Activated effector memory CD4-positive, alpha-beta T cell treated with Interleukin-2 at 50 U/mL for 16 hours (primary cell): ENCODE measurements at places on chromosomes 7 and 10.

DNA sequence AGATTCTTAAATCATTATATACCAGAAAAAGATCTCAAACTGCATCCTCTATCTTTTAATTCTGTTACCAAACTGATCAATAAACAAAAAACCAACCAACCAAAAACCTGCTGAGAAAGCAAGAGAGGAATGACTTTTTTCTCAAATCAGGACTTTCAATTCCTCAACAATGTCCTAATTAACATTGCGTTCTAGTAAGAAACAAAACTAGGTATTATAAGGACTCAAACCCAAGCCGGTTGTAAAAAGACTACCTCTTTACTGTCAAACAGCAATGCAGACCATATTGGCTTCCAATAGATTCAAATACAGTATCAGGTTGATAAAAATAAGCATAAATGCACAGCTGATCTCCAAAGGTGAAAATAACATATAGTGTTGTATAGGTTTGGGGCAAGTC is 57.3 kb downstream of the ETV1 start:
- DNase-seq: no peak

- no peak for DNase-seq
Observed at GRCh38 chr7:131254211-131254610, 73.5 kb upstream of the MKLN1 start.

GRCh38 chr10:61890881-61891409 is 10.6 kb upstream of the ARID5B start:
- no peak for DNase-seq

- no peak for DNase-seq
Observed at GRCh38 chr7:134120405-134120804, 6.7 kb upstream of the LRGUK start.

DNA sequence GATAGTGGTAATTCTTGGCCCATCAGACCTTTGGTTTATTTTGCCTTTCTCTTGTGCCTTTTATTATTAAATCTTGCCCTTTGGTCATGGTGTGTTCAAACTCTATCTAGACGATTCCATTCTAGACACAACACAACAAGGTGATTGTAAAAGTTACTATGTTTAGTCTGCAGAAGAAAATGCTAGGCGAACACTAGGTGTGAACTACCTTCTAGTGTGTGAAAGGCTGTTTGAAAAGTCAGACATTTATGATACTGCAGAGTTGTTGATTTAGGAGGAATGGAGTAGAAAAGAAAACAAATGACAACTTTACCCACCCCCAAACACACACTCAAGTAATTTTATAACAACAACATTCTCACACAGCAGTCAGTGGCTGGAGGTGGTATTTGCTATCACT is 103.4 kb downstream of the PLXDC2 start:
- DNase-seq: no peak

GRCh38 chr10:131346456-131346855 is 34.9 kb upstream of the TCERG1L start:
- no peak for DNase-seq

GRCh38 chr7:20188567-20188966 is 28.6 kb downstream of the MACC1 start:
- DNase-seq: no peak

DNA sequence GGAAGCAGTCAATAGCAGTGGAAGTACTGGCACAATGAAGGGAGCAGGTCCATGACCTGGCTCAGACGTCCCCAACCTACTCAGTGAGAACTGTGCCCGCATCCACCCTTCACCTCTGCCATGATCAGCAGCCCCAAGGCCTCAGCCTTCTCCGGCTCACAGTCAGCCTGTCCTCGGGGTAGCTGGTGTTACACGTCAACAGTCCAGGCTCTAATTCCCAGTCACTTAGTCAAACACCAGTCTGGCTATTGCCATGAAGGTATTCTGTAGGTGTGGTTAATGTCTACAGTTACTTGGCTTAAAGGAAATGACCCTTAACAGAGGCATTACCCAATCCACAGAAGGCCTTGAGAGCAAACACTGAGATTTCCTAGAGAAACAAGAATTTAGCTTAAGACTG is 49.1 kb downstream of the GRB10 start:
- DNase-seq: no peak

DNA sequence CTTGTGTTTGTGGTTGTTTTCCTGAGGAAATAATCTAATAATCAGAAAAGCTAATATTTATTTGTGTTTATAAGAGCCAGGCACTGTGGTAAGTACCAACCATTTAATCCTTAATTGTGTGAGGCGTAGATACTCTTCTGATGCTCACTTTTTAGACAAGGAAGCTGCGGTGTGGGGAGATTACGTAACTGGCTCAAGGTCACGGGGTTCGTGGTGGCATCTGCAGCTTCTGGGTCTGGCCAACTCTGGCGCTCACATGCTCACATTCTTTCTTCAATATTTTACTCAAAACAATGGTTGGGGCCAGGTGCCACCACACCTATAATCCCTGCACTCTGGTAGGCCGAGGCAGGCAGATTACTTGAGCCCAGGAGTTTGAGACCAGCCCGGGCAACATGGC is 77.6 kb downstream of the RALA start:
- DNase-seq: no peak

GRCh38 chr10:30505543-30506298 is 71.7 kb downstream of the MAP3K8 start:
- no peak for DNase-seq

DNA sequence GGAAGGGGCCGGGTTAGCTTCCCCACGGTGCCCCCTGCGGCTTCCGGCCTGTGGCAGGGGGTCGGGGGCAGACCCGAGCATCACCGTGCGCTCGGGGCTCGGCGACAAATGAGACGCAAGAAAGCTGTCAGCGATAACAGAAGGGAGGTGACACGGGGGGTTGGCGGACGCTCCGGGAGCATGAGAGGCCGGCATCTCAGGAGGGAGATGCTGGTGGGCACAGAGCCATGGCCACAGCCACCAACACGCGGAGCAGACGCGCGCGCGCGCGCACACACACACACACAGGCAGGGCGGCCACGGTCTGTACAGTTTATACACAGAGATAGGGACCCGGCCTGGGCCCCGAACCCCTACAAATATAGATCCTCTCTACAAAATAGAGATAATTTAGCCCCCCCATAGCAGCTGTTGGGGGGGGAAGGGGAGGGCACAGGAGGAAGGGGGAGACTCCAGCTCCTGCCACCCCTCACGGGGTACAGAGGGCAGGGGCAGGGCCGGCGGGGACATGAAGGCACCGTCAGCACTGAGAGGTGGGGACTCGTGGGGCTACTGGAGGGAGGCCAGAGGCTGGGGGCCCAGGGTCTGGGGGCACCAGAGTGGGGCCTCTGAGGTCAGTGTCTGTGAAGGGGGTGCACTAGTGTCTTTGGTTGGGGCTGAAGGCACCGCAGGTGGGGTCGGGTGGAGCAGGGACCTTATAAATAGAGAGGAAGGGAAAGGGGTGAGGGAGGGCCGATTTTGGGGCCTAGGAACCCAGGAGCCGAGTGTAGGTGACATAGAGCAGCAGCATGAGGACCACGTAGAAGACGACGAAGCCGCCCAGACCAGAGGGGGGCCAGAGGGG is 884 bp upstream of the SAP25 start:
- DNase-seq: no peak

- DNase-seq: no peak
Observed at GRCh38 chr10:386771-387592, 251.7 kb downstream of the ZMYND11 start.

- no peak for DNase-seq
Observed at GRCh38 chr7:79096361-79096805, 357.1 kb downstream of the MAGI2 start.

DNA sequence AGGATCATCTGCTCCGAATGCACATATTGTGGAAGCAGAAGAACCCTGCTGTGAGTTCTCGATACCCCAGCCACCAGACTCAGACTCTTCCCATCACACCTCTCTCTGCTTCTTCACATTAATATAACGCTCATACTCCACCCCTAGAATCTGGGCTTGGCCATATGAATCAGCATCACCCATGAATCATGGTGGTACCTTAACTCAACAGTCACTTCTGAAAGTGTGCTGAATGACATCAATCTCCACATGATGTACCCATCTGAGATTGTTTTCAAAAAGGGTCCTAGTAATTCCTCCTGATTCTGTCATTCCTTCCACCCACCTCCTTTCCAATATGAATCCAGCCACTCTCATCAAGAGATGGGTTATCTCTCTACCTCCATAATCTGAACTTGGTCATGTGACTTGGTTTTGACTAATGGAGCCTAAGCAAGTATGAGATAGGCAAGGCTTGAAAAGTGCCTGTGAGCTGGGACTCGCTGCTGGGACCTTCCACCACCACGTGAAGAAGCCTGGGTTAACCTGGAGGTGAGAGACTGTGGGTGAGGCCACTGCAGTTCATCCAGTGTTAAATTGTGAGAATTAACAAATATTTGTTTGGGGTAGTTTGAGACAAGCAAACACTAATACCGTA is 15.4 kb downstream of the YWHAG start:
- DNase-seq: no peak

- DNase-seq: no peak
Observed at GRCh38 chr10:5604961-5605360, 61.4 kb downstream of the ASB13 start.

- DNase-seq: no peak
Observed at GRCh38 chr7:87345962-87346371, 503 bp downstream of the CROT start.

- DNase-seq: no peak
Observed at GRCh38 chr10:12333380-12334185, 15.8 kb upstream of the CAMK1D start.

DNA sequence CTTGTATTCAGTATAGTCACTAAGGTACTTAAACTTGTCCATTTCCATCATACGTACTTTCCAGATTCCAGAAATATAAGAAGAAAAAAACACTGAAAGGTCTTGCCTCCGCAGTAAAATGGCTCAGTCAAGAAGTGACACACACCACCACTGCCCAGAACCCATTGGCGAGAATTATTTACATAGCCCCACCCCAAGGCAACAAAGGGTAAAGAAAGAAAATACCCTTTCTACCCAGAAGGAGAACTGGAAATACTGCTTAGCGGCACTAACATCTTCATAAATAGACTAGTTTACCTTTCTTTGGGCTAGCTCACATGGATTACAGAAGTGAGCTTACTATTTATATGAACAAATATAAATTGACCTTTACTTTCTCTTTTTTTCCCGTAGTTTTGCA is 194.0 kb downstream of the PPP1R9A start:
- no peak for DNase-seq

GRCh38 chr10:80453842-80454512 is at the start of gene TSPAN14:
TSPAN14 (plus strand) TSS chr10:80454310; CDS start chr10:80489234, 34,924 bp downstream.
- peak; percentile 71 for DNase-seq

DNA sequence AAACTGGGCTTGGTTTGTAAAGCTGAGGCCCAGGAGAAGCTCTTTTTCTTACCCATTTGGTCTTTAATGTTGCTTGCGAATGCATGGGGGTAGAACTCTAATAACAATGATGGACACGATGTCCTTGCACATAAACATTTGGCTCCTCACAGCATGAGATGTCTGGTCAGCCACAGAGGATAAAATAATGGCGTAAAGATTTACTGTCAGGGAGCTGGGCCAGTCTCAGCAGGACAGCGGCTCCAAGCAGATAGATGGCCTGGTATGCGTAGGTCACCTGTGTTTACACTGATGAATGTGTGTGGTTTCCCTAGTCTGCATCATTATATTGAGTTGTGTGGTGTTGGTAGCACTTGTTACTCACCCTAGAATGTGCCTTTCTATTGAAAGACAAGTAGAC is 537.4 kb downstream of the CNTNAP2 start:
- DNase-seq: no peak

GRCh38 chr7:151076863-151077704 is 3.5 kb downstream of the FASTK start:
- DNase-seq: no peak

- no peak for DNase-seq
Observed at GRCh38 chr10:92688927-92689662, 660 bp upstream of the HHEX start.

DNA sequence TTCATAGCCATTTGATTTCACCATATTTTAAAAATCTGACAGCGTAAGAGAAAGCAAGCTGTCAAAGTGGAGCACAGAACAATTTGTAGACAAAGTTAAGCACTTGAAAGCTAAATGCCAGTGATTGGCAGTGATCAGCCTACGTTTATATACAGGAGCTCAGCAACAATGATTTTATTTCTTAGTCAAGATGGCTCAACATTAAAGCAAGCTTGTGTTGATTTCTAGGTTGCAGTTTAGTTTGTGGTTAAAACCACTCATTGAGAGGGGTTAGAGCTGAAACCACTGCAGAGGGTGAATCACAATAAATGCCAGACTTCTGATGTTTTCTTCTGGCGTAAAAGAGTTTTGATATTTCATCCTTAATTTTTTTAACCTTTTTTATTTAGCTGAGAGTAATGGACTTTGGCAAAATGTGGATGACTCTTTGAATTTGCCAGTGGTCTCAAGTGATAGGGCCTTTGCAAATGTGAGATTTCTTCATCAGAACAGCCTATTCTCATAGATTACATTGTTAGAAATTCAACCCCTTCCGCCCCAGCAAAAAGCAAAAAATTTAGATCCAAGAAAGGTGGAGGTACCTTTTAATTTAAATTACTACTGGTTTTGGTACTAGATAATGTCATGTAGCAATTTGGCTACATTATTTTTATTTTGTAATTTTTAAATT is 73.8 kb downstream of the SHOC2 start:
- no peak for DNase-seq

DNA sequence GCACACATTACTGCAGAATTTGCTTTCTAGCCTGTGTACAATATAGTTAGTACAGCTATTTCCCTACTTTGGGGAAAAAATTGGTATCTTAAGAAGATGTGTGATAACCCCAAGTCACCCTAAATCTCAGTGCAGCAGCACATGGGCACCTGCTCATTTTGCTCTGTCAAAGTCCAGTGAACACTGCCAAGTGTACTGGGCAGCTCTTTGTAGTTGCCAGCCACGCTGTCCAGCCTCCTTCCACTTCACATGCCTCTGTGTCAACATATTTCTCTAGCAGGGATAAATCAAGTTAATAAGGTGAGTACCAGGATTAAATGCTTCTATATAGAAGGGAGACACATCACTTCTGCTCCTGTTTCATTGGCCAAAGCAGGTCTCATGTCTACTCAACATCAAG is 87.1 kb upstream of the CDC14C start:
- no peak for DNase-seq

DNA sequence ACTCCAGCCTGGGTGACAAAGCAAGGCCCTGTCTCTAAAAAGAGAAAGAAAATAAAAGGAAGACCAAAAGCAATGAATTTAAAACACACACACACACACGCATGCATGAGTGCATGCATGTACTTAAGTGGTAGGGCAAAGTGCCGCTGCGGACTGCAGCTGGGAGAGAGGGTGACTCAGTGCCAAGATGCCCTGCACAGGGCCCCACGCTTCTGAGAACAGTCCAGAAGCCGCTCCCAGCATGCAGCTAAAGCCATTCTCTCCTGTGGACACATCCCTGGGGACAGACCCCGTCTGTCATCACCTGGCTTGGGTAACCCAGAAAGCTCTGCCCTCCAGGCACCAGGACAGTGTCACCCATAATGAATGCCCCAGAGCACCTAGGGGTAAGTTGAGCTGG is 61.0 kb upstream of the MYL10 start:
- no peak for DNase-seq

DNA sequence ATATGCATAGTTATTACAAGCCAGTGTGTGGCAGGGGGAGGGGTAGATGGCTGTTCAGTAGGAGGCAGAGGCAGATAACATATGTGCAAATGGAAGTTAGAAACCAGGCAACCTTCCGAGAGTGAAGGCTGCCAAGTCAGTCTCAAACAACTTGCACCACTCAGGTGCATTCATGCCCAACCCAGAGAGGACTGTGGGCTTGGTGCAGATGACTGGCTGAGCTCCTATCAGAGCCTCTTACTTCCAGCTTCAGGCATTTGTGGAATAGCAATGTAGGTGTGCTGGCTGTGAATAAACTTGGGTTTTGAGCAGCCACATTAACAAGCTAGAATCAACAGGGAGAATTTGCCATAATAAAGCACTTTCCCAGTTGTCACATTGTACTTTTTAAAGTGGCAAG is 789.8 kb downstream of the PHTF2 start:
- no peak for DNase-seq

- DNase-seq: no peak
Observed at GRCh38 chr7:4768597-4769569, 6.5 kb upstream of the AP5Z1 start.
